ENCODE measurements at places on chromosomes 4 and X.

DNA sequence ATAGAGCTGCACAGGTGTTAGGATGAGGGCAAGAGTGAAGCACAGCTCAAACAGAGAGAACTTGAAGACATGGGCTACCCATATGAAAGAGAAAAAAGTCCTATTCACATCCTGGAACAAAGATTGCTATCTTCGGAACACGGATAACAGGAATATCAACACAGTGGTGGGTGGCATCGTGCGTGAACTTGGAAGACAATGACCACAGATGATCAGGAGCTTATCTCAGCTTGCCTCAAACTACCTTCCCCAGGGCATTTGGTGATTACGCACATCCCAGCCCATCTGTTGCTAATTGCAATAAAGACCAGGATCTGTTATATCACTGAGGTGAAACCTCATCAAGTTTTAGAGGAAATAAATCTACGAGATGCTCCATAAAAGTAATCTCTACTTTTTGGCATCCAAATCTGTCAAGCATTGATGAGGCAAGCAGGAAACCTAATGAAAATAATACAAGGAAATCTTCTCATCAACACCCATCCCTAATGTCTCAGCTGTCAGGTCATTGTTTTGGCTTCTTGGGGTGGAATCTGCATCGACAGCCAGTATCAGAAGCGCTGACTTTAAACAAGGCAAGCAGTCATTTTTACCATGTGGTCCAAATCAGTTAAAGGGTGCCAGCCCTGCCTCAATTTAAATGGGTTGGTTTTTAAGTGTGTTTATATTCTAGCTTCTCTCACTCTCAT lies 188.2 kb downstream of the SPCS3 start:
- no peak for DNase-seq

- DNase-seq, result no peak
Observed at GRCh38 chrX:132088864-132089263, 39.0 kb downstream of the FRMD7 start.

DNA sequence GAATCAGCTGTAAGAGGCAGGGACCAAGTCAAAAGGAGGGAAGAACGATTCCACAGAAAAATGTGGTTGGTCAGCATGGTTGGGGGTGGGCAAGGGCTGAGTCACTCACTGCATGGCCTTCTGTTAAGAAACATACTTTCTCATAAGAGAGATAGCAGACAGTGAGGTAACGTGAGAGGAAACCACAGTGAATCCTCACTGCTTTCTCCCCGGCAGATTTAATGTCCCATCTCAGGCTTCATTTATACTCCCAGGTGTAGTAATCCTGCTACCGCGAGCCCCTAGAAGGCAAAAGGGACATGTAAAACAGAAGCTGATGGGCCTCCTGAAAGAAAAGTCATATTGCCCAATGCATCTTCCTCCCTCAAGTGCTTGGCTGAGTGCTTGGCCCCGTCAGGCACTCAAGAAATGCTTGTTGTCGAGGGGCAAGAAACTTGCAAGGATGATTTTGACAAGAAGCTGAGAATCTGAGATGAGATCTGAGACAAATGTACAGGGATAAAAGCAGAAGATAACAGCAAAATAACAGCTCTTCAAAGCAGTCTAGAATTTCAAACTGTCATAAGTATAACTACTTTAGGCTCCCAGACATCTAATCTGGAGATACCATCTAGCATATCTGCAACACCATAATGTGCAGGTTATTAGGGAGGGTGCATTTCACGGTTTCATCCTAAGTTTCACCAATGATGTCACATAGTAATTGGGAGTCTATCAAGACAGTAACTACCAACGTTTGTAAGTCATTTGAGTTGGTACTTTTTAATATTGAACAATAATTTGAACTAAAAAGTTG lies 40.2 kb downstream of the SH3KBP1 start:
- DNase-seq, result peak; percentile 92

- DNase-seq, result no peak
Observed at GRCh38 chrX:525134-525533, 105.5 kb upstream of the SHOX start.

- peak; percentile 33 for DNase-seq
Observed at GRCh38 chr4:113311047-113311446, 261.6 kb downstream of the ANK2 start.

DNA sequence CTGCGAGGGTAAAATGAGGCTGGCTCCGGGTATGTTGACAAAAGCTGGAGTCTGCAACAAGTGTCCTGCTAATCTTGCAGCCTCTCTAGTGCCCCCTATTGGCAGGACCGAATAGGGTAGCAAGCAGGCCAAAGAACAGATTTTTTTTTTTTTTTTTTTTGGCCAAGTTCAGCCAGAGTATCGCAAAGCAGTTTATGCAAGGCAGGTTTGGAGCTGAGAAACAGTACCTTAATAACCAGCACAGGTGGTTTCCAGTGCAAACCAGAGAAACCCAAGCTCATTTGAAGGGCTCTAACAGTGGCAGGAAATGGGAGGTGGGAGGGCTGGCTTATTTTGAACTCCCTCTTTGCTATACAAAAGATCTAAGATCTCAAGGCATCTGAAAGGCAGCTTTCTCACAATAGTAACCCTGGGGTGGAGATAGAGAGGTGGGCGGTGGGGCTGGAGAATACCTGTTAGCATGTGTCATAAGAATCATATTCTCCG lies 38.2 kb upstream of the OCIAD2 start:
- DNase-seq, result no peak

- DNase-seq, result no peak
Observed at GRCh38 chr4:79626101-79626500, 218.1 kb upstream of the GK2 start.

GRCh38 chr4:121785479-121785878 lies 15.6 kb upstream of the EXOSC9 start:
- peak; percentile 34 for DNase-seq

- no peak for DNase-seq
Observed at GRCh38 chr4:87511500-87511899, 17.7 kb downstream of the SPARCL1 start.

Measured in amniotic epithelial cell (primary cell).